ENCODE measurements at places on chromosomes 16 and 17. TPM values are rescaled to one million over a fixed set of nuclear protein-coding genes. Genes with fewer than 3 reads are reported as not detected.

CAPNS2 gene
- polyA plus RNA-seq: not detected

DNA sequence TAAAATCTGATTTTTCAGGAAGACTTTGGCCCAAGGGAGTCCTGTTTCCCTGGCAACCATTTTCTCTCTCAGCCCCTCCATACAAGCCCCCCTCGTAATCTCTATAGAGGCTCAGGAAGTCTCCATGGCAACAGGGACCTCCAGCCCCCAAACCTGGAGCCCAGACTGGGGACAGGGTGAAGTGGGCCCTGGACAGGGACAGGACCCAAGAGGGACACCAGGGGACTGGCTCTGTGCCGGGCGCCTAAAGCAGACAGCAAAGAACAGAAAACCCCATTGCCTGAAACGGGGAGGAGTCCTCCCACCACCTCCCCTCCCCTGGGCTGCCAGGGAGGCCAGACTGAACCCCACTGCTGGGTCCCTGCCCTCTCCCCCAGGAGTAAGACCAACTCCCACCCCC is 40.6 kb downstream of the CPNE2 start:
- DNase-seq: no peak

DNA sequence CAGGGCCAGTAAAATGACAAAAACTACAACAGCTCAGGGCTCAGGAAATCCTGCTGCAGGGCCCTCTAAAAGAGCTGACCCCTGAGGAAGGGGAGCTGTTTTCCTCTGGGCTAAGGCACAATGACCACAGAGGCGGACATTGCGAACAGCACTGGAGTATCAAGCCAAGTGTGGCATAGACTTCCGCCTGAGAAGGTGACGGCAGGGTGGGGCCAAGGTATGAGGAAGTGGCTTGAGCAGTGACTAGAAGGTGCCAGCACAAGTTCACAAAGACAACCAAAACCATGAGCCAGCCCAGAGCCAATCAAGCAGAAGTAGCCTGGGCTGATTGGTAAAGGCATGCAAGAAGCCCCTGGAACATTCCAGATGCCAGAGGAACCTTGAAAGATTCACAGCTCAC is 13.9 kb downstream of the ERN2 start:
- DNase-seq: no peak

- DNase-seq: no peak
Measured at GRCh38 chr17:17784657-17785267, 52.0 kb downstream of the SREBF1 start.

DNA sequence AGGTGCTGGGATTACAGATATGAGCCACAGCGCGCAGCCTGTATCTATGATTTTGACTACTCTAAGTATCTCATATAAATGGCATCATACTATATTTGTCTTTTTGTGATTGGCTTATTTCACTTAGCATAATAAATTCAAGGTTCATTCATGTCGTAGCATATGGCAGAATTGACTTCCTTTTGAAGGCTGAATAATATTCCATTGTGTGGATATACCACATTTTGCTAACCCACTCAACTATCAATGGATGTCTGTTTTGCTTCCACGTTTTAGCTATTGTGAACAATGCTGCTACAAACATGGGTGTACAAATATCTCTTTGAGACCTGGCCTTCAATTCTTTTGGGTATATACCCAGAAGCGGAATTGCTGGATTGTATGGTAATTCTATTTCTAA is 10.1 kb downstream of the PLXDC1 start:
- DNase-seq: no peak

DNA sequence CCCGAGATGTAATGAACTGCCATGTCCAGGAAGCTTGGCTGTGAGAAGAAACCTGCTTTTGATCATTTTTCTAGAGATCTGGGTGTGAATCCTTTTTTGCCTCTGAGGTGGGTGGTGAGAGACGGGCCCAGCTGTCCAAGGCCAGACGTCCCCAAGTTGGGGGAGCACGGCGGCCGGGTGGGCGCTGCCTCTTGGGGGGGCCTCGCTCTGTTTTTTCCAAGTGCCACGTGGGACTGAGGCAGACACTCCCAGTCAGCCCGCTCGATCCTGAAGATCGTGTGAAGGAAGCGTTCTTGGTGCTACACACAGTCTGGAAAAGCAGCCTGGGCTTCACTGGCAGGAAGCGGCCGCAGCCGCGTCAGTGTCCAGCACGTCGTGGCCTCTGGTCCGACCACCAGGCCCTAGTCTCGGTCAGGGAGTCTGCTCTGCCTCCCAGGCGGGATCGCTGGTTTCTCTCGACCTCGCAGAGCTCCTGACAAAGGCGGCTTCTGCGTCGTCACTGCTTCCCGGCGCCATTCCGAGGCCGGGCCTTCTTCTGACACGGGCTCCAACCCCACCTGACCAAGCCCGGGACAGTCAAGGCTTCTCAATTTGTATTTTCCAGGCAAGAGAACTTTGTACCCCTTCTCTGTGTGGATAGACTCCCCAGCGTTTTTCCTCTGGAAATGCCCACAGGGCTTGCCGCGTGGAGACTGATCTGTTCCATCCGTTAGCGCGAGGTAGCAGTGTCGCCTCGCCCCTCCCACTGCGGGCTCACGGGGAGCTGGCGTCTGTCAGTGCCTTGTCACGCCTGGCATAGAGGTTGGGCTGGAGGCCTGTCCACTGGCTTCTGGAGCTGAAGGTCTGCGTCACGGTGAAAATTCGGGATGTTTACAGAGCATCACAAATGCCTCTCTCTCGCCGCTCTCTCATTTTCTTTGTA is 12.4 kb downstream of the PRSS27 start:
- DNase-seq: no peak

FNDC8 gene
- not detected for polyA plus RNA-seq

GRCh38 chr16:22092143-22092933 is at the start of gene VWA3A:
TSS of gene VWA3A (plus strand) at chr16:22092541. CDS start at chr16:22092638, 97 bp downstream.
- DNase-seq: no peak

DNA sequence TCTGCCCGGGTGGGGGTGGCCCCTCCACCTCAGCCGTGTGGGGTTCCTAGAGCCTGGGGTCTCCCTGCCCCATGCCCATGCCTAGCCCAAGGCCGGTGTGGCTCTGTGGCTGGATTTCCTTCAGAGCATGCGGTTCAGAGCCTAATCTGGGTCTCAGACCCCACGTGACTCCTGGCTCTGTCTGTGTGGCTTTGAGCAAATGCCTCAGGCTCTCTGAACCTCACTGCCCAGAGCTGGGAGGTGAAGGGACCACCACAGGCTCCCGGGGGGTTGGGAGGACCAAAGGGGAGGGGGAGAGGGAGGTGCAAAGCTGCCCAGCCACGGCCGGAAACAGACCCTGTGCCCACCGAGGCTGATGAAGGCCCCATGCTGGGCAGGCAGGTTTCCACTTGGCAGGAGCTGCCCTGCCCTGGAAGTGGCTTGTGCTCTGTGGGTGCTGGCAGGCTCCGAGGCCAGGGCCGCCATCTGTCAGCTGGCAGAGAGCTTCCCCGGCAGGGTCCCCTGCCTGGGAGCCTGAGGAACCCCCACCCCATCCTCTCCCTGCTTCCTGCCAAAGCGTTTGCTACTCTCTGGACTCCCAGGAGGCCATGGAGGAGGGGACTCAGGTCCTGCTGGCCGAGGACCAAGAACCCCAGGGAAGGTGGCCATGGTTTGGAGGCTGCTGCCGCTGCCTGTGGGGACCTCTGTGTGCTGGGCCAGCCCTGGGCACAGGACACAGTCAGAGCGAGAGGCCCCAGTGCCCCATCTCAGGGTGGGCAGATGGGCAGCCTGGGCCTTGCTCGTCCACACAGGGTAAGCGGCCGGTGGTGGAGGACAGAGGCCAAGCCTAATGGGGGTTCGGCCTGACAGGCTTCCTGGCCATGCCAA is 4.0 kb downstream of the CDH15 start:
- DNase-seq: no peak

- DNase-seq: peak; percentile 64
Measured at GRCh38 chr16:56606476-56607108, 1.8 kb upstream of the MT2A start.

FOXC2 gene
- polyA plus RNA-seq: 1.0 TPM

TBC1D28 gene
- not detected for polyA plus RNA-seq

DNA sequence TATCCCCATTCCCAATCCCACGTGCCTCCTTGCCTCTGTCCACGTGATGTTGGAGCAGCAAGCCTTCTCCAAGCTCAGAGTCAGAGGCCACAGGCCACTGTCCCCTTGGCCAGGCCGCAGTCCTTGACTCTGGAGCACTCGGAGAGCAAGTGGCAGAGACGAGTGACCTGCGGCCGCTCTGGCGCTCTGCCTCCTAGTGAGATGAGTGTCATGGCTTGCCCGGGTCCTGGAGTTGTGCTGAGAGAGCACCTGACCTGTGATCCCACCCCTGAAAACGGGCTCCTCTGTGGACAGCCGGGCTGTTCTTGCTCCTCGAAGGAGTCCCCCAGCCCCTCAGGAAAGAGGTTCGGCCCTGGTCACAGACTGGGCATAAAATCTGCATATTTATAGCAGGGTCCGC is 10.0 kb upstream of the FASN start:
- no peak for DNase-seq

DNA sequence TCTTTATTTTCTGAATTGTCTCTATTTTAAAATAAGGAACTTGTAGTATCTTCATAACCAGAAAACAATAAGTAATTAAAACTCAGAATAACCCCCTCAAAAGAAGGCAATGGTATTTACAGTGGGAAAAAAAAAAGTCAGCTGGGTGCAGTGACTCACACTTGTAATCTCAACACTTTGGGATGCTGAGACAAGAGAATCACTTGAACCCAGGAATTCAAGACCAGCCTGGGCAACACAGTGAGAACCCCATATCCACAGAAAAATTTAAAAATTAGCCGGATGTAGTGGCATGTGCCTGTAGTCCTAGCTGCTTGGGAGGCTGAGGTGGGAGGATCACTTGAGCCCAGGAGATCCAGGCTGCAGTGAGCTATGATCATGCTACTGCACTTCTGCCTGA is 33.5 kb downstream of the ADAM11 start:
- no peak for DNase-seq

TGFB1I1 gene
- 98.2 TPM for polyA plus RNA-seq

KRT31 gene
- not detected for polyA plus RNA-seq

- DNase-seq: peak; percentile 72
Measured at GRCh38 chr16:85393674-85394451, 219.3 kb upstream of the GSE1 start.

DNA sequence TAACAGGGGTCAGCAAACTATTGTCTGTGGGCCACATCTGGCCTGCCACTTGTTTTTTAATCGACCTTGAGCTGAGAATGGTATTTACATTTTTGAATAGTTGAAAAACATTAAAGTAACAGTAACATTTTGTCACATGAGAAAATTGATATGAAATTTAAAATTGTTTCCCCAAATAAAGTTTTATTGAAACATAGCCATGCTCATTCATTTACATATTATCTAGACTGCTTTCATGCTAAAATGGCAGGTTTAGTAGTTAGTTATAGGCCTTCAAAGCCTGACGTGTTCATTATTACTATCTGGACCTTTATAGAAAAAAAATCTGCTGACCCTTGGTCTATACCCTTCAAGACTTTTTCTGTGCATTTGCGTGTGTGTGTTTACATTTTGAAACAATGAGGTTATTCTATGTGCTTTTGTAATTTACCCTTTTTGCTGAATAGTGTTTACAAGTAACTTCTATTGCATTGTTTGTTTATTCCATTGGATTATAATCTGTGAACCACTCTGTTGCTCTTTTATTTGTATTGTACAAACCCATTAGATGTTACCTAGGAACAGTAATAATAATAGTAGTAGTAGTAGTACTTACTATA is 37.1 kb downstream of the FTO start:
- DNase-seq: no peak

FLII gene
- 139 TPM for polyA plus RNA-seq

TIMP2 gene
- 224 TPM for polyA plus RNA-seq

- no peak for DNase-seq
Measured at GRCh38 chr17:53633856-53634255, 188.9 kb upstream of the KIF2B start.

DNA sequence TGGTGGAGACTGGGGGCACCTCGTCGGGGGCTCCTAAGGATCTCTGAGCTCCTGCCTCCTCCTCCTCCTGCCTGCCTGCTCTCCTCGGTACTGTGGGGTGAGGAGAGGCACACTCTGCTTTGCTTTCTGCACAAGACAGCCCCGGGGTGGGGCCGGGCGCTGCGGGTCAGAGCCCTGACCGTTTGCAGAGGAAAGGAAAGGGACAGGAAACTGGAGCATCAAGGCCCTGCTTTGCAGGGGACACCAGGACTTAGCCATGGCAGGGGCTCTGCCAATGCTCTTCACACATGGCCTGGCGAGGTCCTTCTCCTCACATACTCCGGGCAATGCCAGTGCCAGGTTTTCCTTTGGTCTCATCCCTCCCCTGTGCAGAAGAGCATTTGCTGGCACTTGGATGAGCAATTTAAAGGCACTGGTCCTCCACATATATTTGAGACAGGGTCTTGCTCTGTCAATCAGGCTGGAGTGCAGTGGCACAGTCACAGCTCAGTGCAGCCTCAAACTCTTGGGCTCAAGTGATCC is 23.8 kb upstream of the DOC2B start:
- DNase-seq: no peak

PRSS33 gene
- polyA plus RNA-seq: not detected

DNA sequence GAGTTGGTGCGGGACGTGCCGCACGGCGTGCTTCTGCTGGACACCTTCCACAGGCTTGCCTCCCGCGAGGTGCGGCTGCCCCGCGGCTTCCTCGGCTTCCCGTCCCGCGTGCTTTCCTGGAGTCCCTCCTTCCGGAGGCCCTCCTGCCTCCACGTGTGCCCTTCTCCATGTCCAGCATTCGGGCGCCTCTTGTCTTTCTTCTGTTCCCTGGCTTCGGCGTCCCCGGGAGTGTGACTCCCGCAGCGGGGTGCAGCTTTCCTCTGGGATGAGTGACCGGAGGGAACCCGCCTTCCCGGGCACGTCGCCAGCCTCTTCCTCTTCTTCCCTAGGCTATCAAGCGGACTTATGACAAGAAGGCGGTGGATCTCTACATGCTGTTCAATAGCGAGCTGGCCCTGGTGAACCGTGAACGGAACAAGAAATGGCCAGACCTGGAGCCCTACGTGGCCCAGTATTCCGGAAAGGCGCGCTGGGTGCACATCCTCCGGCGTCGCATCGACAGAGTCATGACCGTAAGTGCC is 23.0 kb downstream of the DNAH2 start:
- DNase-seq: no peak

TMEM238L gene
- 0.37 TPM for polyA plus RNA-seq

GRCh38 chr17:82438401-82439193 is 12.0 kb downstream of the CYBC1 start:
- DNase-seq: no peak

GRCh38 chr17:45287526-45288500 is 25.9 kb upstream of the SPATA32 start:
- no peak for DNase-seq

VMP1 gene
- 58.1 TPM for polyA plus RNA-seq

LRRC36 gene
- 0.24 TPM for polyA plus RNA-seq

DNA sequence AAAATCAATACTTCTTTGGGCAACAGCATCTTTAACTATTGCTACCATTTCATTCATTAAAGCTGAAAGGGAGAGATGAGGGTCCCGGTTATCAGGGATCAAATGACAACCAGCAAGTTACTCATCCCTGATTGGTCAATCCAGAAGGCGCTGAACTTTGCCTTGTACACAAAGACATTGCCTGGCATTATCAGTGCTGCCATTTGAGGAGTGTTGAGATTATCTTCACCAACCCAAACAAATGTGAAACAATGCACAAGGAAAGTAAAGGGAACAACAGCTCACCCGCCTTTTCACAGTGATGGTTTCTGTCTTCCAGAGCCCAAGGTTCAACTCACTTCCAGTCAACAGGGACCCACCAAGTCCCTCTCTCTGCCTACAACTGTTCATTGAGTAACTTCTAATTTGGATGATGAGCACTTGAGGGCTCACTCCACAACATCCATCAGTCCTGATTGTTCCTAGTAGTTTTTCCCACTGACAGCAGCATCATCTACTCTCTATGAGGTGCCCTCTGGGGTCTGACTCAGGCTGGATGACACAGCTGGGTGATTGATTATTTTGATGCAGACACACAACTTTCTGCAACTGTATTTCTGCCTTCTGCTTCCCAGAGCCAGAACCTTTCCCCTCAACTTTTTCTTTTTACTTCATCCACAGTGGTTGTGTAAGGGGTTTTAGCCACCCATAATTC is 32.0 kb downstream of the LYRM9 start:
- no peak for DNase-seq

All from muscle of arm (tissue), 14 donors.